D341Med (cell line): ENCODE measurements at places on chromosomes 1 and 21.
A peak's percentile ranks its signal among the peaks of the same experiment; 100 is the strongest.

GRCh38 chr1:201223852-201224665 is 33.4 kb downstream of the IGFN1 start:
- peak; percentile 12 for DNase-seq

- no peak for DNase-seq
These were observed 3.5 kb downstream of the CEP170 start for GRCh38 chr1:243251539-243251938.

GRCh38 chr1:46285730-46286477 is 17.5 kb downstream of the LRRC41 start:
- no peak for DNase-seq

DNA sequence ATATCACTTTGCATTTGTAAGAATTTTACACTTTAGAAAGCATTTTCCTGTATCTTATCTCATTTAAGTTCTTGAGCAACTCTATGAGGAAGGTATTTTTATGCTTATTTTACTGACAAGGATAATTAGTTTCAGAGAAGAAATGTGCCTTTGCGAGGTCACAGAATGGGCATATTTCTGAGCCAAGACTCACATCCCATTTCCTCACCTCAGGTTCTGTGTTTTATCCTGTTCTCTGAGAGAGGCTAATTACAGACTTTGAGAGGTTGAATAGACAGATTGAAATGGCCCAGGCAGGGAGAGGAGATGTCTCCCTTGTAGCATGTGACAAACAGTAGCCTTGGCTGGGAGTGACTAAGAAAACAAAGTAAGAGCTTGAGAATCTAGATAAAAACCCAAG is 39.1 kb upstream of the ZC3H11B start:
- no peak for DNase-seq

- no peak for DNase-seq
These were observed 8.8 kb upstream of the WDTC1 start for GRCh38 chr1:27225621-27226020.

DNA sequence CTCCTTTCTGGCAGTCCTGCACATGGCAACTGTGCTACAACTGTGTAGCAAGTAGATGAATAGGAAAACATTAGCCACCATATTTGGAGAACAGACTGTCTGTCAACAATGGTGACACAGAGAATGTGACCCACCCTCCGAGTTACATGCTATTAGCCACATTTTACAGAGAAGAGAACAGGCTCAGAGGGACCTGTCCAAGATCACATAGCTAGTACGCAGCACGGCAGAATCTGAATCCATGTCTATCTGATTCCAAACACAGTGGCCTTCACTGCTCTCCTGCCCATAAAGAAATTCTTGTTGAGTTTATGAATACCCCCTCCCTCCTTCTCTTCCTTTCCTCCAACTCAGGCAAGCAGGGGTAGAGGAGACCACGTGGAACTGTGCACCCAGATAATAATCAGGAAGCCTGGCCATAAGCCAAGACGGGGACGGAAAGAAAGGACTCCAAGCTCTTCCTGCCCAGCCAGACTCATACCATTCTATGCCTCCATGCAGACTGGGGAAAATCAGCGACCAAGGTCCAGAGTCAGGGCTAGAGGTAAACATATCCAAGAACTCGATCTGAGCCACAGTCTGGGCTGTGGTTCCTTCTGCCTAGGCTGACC is 78.8 kb downstream of the TRABD2B start:
- DNase-seq, result no peak

GRCh38 chr1:169338617-169339016 is 29.0 kb downstream of the NME7 start:
- DNase-seq, result no peak
